ENCODE measurements at places on chromosomes 3 and 15.

DNA sequence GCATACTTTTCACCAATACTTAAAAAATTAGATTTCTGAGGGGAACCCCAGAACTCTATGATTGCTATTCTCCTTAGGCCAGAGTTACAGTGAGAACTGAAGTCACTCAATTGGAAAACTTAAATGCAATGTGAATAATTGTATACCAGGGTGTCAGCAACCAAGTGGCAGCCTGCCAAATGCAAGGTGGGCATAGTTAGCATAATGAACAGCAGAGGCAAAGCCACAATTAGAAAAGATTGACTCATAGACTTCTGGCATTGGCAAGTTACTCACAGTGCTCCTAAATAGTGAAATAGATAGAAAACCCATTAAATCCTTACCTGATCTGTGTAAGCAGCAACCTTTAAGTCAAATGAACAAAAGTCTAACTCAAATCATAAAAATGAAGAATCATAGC, 94.9 kb downstream of the BCHE start:
- peak; percentile 18 for DNase-seq

GRCh38 chr3:113552851-113553250, 20.5 kb downstream of the SIDT1 start:
- no peak for DNase-seq

DNA sequence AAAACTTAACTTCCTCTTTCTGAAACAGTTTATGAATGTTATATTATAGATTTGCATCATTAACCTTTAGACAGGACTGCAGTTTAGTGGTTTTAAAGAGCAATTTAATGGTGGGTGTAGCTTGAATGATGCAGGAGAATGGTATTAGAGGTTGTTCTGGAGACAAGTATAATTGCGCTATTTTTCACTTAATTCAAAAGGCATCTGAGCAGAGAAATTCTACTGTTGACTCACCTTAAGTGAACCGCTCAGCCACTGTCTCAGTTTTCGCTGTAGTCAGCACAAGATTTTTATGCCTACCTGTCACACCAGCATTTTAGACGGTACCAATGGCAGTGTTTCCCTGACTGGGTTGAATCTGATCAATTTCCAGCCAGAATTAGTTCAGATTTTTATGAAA, 348.8 kb upstream of the DCBLD2 start:
- no peak for DNase-seq

GRCh38 chr3:51977446-51978142, 2.7 kb downstream of the ABHD14A start:
- DNase-seq: no peak

DNA sequence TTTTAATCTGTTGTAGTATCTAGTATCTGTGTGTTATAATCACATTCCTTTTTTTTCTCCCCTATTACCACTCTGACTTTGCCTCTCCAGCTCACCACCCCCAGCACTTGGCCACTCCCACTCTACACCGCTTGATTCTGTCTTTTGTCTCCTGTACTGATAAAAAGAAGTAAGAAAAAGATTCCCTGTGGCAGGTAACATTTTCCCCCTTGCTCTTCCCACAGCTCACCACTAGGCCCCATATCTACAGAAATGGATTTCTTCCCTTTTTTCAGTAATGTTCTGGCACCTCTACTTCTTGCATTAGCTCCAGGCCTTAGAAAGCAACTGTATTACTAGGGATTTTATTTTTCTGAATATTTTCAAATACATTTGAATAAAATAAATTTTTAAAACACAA, 25.6 kb downstream of the KCNH8 start:
- no peak for DNase-seq

- no peak for DNase-seq
These were observed 315.2 kb downstream of the RORA start for GRCh38 chr15:60913900-60914299.

DNA sequence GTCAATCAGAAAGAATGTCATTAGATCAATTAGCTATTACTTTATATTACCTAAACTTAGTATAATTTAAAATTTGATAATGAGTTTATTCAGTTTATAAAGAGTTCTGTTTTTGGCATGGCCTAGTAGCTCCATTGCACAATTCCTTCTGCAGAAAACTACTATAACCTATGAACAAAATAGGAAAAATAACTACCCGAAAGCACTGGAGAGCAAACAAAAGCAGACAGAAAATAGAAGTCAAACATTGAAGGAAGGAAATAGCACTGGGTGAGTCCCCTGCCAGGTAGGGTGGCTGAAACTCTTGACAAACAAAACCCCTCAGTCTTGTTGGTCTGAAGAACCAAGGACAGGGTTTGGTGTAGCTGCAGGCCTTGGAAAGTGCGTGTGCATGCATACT, 37.5 kb downstream of the CMC1 start:
- DNase-seq: no peak

GRCh38 chr3:37826933-37827332, 34.7 kb upstream of the CTDSPL start:
- DNase-seq: no peak

DNA sequence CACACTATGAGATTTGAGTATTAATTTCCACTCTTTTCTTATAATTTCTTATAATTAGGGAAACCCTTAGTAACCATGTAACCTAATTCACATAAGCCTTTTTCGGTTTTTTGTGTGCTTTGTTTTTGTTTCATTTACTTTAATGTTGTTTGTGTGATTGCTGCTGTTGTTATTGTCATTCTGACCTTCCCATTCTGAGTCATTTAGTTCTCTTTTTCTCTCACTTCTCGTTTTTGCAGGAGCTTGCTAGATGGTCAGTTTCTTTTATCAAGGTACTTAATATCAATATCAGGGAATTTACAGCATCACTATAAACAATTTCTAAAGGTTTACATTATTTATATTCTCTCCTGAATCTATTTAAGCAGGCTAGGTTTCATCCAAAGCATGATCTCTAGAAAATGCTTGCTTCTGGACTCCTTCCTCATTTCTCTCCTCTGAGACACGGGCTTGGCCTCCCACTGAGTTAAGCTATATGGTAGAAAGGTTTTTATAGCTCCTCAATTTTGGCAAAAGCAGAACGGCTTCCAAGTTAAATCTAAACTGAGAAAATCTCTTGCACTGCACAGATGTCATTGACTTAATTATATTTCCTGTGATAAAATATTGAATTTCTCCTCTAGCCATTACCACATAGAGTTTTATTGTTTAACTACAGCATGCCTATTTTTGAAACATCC, 534.2 kb downstream of the NSUN3 start:
- DNase-seq: no peak

DNA sequence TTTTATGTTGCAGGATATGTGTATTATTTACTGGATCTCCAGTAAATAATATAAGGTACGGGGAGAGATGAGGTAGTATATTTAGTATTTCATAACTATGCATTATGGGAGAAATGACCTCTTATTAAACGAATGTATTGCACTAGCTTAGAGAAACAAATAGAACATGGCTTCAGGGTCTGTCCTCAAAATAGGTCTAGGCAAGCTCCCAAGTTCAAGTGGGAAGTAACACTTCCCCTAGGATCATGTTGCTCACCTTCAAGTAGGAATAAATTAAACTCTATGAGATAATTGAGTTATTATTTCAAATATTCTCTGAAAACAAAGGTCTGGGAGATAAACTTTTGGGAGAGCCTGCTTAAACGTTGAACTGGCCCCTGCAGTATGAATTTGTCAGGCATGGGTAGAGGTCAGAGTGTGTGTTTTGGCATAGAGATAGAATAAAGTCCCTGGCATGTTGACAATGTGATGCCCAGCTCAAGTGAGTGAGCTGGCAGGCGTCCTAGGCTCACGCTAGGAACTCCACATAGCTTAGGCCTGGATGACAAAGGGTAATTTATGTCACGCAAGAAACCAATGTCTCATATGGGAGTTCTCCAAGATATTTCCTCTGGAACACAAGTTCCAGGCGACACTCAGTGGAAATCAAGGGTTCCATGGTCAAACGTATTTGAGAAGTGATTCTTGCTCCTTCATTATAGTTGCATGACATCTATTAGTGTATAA, 236.8 kb downstream of the CACNA2D3 start:
- no peak for DNase-seq

DNA sequence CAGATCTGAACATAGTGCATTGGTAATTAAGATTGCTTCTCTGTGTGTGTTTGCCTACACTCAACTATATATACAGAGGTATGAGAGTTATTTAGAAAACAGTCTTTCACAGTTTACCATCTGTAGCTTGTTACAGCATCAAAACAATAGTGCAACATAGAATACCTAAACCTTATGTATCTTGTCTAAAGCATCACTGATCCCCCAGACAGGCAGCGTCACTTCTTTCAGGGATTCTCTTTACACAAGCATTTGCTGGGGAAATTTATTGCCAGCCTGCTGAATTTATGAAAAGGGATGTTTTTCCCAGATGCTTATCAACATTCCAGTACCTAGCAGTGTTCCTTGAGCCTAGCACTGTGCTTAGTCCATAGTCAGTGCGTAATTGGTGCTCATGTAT, 195.8 kb upstream of the COL8A1 start:
- DNase-seq: no peak

- DNase-seq: no peak
These were observed 6.1 kb upstream of the HGD start for GRCh38 chr3:120688121-120688520.

- no peak for DNase-seq
These were observed 13.2 kb upstream of the SLC6A6 start for GRCh38 chr3:14389166-14389606.

- no peak for DNase-seq
These were observed 247.2 kb downstream of the LSAMP start for GRCh38 chr3:116198087-116198486.

- DNase-seq: peak; percentile 54
These were observed 4.9 kb downstream of the PLOD2 start for GRCh38 chr3:146156095-146156494.

DNA sequence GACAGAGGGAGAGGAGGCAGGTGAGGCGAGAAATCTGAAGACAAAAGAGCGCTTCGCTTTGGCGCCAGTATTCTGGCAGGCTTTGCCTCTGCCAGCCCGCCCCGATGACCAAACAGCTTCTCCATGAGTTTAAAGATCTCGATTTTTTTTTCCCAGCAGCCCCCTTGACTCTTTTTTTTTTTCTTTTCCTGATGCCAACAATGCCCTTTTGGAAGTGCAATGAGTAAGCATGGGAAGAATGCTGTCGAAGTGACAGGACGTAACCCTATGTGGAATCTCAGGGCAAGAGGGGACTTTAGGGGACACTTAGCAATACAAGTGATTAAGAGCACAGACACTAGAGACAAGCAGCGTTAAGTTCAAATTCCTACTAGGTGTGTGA, 211.7 kb downstream of the FGF12 start:
- DNase-seq: no peak

DNA sequence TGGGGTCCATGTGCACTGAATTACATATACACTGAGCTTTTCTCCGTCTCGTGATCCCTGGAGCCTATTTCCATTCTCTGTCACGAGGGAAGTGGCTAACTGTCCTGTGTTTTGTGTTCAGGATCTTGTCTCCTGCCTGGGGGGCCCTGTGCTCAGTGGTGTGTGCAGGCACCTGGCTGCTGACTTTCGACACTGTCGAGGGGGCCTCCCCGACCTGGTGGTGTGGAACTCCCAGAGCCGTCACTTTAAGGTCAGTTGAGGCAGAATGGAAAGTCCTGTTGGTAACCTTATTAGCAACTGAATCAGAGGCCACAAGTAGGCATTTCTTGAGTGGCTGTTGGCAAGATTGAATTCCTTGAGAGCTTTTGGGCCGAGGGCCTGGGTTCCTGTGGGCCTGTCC, 26.7 kb downstream of the FAN1 start:
- no peak for DNase-seq

DNA sequence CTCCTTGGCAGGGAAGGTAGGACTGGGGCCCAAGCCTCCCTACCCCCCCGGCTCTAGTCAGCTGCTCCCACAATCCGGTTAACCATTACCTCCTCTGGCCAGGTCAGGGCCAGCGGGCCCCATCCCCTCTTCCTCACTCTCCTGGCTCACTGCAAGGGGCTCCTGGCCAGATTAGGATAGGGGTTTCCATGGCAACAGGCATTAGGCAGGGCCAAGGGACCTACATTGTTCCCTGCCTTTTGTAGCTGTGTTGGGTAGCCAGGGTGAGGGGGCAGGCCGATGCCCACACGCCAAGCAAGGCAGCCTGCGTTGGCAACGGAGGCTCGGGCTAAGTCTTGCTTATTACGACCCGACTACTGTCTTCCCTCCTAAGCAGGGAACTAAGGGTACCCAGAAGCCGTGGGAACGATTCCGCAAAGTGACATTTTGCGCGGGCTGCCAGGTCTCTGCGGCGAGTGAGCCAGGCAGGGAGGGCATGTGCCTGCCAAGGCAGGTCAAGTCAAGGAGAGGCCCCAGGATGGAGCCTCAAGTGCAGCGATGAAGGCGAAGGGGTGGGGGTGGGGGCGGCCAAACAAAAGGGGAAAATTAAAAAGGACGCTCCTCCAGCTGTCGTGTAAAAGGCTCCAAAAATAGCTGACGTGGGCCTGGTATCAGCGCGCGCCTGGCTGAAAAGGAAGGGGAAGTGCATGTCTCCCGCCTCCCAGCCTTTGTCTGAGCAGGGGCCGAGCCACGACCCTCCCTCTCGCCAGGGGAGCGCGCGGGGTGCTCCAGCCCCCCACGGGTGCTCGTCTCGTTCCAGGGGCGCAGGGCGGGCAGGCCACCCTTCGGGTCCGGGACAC, 919 bp downstream of the IDH2 start:
- DNase-seq: no peak

DNA sequence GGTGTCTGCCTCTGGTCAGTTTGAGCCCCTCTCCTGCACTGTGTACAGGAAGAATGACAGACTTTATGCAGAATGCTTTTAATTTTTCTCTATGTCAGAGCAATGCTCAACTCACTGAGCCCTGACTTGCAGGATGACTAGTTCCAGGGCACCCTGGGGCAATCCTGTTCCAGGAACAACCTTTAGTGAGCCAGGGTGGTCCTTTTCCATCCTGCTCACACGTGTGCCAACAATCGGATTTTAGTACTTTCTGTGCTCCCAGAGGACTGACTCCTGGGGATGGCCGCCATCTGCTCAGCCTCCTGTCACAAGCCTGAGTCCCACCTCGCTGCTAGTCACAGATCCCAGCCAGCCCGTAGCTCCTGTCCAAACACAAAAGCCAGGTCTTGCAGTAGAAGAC, 48.2 kb upstream of the ALDH1A3 start:
- DNase-seq: no peak

DNA sequence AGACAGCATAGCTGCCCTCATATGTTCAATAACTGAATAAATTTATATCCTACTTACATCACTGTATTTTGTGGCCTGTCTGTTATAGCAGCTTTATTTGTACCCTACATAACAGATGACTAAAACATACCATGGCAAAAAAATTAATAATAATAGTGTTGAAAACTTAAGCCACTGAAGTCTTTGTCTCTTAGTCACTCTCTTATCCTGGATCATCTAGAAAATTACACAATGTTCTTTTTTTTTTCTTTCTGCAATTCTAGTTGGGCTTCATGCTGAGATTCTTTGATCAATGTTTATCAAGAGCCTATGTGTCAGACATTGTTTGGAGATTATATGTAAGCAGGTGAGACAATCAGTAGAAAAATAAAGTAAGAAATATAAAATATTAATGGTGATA, 519.3 kb upstream of the ARPP21 start:
- no peak for DNase-seq

GRCh38 chr15:39583596-39584265, 2.9 kb downstream of the THBS1 start:
- no peak for DNase-seq

DNA sequence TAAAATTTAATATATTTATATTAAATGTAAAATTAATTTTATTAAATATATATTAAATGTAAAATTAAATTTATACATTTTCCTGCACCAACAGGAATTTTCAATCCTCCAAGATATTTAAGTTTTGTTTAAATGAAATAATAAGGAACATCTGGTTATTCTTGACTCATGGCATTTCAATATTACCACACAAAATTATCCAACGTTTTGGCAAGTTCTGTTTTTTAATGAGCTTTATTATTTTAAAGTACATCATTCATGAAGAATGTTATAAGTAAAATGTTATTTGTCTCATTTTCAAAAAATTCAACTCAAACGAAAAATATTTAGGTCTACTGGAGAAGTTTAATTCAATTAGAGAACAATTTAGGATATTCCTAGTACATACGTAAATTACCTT, 811.4 kb downstream of the NAALADL2 start:
- DNase-seq: no peak
